ENCODE measurements at places on chromosomes 4 and X.

DNA sequence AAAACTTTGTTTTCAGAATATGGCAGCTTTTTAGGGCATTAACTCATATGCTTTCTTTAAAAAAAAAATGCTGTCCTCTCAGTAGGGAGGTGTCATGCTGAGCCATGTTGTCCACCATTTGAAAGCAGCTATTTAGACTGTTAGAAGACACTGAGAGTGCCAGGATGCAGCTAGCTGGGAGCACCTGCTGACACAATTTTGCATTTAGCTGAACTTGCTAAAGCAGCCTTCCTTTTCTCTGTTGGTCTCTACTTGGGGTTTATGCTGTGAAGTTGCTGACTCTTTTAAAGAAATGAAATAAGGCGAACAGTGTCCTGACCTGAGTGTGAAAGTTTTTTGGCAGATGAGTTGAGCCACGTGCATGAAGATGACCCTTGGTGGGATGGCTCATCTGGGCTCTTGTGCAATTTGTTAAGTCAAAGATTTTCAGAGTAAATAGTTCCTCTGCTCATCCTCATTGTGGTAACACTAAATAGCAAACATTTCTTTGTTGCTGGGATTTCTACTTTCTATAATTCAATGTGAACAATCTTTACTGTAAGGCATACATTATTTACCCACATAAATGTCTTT, 64.5 kb downstream of the CDS1 start:
- DNase-seq: no peak

GRCh38 chr4:124018383-124019317, 622.1 kb downstream of the SPRY1 start:
- no peak for DNase-seq

DNA sequence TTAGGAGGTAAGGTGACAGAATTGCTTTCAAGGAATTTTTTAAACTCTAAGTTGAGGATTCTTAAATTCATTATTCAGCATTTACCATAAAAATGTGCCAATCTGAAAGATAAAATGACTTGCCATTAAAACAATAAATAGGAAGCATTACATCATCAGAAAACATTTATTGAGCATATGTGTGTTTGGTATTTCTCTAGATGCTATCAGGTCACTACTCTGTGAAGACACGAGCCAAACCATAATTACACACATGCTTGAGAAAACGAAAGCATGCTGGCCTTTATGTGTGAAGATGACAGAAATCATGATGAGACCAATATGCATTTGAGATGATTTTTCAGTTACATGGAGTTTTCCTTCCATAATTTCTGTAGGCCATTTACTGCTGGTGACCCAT, 12.3 kb upstream of the IL21 start:
- DNase-seq: no peak

- DNase-seq: no peak
These were observed 53.7 kb downstream of the DCTD start for GRCh38 chr4:182863501-182863900.

DNA sequence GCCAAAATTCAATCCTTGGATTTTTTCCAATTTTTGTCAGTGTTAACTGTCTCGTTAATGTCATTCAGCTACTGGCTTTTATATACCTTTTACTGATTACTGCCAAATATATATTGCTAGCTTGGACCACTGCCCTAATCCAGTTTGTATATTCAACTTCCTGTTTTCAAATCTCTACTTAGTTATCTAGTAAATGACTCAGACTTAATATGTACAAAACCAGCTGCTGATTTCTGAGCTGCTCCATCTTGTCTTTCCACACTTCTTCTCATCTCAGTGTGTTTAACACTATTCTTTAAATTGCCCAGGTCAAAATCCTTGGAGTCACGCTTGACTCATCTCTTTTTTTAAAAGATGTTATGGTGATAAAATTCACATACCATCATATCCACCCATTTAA, 1196.7 kb downstream of the RAPGEF2 start:
- no peak for DNase-seq

- no peak for DNase-seq
These were observed 68.0 kb downstream of the NFKB1 start for GRCh38 chr4:102569200-102569599.

DNA sequence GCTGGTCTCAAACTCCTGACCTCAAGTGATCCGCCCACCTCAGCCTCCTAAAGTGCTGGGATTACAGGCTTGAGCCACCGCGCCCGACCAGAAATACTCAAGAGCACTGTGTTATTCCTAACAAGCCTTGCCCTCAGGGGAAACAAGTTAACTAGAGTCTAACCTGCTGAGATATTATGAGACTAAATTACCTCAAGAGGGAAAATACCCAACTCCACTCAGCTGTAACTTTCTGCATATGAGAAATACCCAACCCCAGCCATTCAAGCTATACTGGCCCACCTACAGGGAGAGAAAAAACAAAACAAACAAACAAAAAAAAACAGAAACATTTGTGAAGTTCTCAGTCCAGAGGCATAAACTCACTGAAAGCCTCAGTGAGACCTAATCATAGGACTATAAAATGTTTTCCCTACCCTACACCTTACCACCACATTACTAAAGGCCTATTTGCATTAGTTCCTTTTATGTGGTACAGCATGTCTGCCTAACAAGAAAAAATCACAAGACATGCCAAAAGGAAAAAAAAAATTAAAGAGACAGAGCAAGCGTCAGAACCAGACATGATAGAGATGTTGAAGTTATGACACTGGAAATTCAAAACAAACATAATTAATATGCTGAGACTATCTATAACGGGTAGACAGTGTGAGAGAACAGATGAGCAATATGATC, 876.0 kb downstream of the FSTL5 start:
- no peak for DNase-seq

DNA sequence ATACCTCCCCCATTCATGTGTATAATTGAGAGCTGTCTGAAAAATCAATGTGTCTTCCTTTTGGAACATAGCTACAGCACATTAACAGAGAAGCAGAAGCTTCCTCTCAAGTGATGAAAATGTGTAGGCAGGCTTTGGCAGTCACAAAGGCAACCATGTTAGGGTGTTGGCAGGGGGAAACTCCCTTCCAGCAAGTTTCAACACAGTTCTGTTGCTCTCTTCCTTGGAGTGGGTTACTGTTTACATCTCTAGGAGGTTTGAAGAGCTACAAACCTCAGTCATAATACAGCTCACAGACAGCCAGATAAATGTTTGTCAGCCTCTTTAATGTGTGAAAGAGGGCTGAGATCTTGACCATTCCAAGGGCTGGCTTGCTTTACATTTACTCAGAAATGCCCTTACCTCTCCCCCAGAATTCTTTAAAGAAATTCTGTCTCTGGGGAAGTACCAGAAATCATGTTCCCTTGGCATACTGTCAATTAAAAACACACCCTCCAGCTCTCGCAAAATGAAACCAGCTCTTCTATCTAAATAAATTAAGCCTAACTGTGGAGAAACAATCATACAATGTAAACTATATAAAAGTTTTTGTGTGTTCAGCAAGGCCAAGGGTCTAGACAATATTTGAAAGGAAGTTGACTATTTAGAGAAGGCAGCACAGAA, 18.9 kb downstream of the ZBTB33 start:
- no peak for DNase-seq

DNA sequence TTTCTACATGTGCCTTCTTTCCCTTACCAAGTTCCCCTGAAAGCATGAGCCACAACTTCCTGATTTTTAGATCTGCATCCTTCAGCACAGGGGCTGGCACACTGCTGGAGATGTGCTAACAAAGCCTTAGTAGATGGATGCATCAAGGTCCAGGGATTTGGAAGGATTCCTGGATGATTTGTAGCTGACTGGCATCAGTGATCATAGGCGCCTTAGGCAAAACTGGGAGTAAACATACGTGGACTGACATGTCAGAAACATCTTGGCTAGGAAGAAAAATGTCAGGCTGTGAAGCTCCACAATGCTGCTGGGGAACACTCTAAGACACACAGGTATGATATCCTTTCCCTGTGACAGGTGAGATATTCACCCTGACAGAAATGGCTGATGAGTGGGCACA, 156.4 kb downstream of the AMELX start:
- DNase-seq: no peak

DNA sequence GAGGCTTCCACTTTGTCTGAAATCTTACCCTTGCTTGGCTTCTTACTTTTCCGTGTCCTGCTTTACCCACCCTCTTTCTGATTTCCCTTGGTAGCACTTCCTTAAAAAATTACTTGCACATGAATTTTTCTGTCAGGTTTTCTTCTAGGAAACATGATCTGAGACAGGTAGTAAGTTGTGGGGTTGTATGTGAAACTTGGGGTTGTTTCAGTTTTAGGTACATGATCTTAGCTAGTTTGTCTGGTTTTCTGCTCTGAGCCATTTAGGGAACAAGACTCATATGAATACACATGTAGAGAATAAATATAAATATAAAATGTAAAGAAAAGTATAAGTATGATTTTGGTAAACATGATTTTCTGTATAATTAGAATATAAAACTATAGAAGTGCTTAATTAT, 17.4 kb upstream of the ARMCX2 start:
- no peak for DNase-seq

DNA sequence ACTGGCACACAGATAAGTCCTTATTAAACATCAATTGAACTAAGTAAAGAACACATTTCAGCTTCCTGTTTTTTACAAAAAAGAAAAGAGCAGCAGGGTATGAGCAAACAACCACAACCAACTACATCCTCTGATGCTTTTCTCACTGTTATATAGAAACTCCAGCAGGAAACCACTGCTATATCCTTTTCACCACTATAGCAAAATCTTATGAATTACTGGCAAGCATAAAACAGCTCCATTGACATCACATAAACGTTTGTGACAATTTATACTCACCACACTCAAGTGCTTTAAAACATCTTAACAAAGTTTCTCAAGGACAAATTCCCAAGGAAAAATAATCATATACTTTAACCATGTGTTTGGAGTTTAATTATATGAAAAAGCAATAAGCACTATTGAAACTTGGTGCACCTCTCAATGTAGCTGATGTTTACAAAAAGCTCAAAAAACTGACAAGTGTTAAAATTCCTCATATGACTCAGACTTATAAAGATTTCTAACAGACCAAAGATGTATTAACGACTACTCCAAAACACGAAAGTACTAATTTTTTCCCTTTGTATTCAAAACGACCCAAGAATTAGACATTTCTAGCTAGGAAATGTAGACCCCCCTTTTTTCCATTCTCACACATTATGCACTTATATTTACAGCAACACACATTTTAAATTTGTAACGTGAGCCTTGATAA, 12.9 kb downstream of the GPRIN3 start:
- DNase-seq: no peak

GRCh38 chr4:55749666-55750065, 69.9 kb upstream of the EXOC1L start:
- DNase-seq: no peak

DNA sequence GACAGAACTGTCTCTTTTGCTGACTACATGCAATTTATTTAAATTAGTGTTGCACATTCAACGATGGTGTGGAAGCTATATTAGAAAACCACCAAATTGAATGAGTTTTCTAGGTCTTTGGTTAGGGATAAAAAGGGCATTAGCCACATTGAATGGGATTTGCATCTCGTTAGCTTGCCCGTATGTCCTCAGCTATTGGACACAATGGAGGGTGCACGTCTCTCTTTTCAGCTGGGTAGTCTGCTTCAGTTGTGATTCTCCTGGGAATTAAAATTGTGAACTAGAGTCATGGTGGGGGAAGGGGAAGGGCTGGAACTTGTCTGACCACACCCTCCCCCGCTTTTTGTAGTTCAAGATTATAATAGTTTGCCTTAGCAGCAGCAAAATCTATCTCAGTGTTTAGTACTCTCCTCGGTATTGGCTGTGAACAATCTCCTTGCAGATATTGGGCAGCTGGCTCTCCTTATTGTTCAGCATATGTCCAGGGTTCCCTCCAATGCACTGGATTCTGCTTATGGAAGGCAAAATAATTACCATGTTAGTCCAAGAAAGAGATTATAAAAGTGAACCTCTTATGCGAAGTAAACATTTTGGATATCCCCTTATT, 23.3 kb downstream of the TRIM2 start:
- DNase-seq: no peak

- no peak for DNase-seq
These were observed 1262.7 kb upstream of the PABPC4L start for GRCh38 chr4:135464311-135464710.
